ENCODE measurements at places on chromosomes 3 and 15. TPM values are rescaled to one million over a fixed set of nuclear protein-coding genes. Genes with fewer than 3 reads are reported as not detected.

DNA sequence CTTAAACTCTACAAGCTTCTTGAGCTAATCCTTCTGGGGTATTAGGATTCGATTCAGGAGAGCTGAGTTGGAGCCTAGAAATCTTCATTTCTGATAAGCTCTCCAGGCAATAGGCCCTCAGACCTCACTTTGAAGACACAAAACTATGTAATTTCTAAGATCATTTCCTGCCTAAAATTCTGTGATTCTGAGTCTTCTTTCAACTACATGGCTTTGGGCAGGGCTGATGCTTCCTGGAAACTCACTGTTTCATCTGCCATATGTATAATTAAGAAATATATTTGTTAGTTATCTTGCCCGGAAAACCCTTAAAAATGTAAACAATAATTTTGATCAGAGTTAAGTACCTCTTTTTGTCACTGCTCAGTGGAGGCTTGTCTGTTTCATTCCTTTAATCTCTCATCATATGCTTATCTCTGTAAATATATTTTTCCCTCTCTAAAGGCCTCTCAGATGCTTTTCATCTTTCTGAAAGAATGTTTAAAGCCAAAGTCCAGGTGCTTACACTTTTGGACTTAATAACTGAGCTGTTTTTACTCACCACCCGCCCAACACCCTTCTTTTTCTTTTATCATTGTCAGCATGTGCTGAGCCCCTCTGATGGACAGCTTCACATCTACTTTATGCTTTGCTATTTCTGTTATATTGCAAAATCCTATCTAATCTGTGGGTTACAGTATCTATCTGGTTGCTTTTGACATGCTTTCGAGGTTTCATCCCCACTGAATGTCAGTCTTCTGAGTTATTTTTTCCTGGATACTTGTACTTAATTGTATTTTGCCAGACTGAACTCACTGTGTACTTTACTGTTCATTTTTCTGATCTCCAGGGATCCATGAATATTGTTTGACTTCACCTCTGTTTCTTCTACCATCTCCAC, 38.2 kb downstream of the FILIP1L start:
- DNase-seq = no peak

Gene SLC22A14
- total RNA-seq = not detected

- no peak for DNase-seq
These were observed 169.1 kb downstream of the FAM43A start for GRCh38 chr3:194854659-194855390.

DNA sequence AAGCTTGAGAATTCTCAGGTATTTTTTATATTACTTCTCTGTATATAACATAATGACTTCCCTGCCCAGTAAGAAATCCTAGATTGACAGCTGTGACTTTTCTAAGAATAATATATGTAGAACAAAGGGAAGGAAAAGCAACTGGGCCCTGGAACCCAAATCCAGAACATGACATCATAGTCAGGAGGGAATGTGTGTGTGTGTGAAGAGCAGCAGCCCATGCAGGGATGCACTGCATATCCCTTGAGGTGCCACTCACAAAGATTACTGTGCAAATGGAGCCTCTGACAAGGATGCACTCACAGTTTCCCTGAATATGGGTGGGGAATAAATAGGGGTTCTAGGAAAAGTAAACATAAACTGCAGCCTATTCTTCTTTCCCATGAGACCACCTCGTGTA, 279.5 kb downstream of the NEK10 start:
- DNase-seq = no peak

- DNase-seq = no peak
These were observed 325.2 kb upstream of the NR2E3 start for GRCh38 chr15:71485094-71485693.

- no peak for DNase-seq
These were observed 358.0 kb upstream of the TGFBR2 start for GRCh38 chr3:30248423-30248822.

Gene IGSF10
- total RNA-seq = not detected

DNA sequence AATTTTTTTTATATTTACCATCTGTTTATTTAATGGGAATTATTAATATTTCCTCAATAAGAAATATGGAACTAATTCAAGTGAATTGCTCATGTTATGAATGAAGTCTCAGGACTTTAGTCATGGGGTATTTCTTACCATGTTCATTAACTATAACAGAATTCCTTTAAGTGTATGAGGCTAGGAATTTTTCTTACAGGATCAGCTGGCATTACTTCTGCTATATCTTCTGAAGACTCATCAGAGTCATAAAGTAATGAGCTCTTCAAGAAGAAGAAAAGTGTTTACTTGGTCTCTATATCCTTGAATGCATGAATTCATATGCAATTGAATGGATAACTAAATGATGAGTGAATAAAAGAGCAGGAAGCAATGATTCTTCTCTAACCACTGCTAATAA, 486.8 kb upstream of the THBS1 start:
- DNase-seq = no peak

Gene GNAT1
- total RNA-seq = not detected

Gene SMCO1
- total RNA-seq = not detected

Gene CFAP100
- total RNA-seq = not detected

GRCh38 chr3:57179580-57180410, 14.6 kb upstream of the IL17RD start:
- no peak for DNase-seq

GRCh38 chr15:70382762-70383458, 285.2 kb upstream of the TLE3 start:
- no peak for DNase-seq

Gene KCNMB3
- total RNA-seq = 0.52 TPM

GRCh38 chr3:13139471-13140065, 66.3 kb upstream of the IQSEC1 start:
- DNase-seq = no peak

GRCh38 chr3:193350744-193351143, 27.8 kb downstream of the ATP13A5 start:
- no peak for DNase-seq

DNA sequence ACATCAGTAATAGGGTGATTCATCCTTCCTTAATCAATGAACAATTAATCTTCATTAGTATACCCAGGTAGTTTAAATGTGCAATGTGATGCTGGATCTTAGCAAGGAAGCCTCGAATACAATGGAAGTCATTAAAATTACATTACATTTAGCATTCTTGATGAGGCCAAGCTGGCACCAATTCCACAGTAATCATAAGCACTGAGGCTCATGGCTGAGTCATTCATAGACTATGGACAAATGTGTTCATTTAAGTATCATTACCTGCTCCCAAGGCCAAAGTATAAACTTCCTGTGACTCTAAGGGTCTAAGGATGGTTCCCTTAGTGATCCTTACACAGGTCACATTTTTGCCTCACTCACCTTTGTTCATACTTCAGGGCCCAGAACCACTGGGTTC, 266.4 kb upstream of the CDIN1 start:
- no peak for DNase-seq
